ENCODE measurements at places on chromosomes 3 and 15.

DNA sequence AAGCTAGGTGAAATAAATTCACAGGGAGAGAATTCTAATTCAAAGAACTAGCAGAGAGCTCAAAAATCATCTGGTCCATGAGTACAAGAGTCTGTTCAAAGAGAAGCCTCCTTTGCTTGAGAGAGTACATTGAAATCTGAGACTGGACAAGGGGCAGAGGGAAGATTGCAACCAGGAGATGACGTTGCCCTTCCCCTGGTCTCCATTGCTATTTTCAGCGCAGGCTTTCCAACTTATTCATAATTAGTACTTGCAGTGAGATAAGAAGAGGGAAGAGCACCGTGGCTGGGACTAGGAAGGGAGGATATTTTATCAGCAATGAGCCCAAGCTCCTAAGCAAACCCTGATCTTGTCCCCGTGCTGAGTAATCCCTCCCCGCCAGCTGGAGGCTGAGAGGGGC is 251.8 kb upstream of the RORA start:
- DNase-seq, result no peak

GRCh38 chr15:78977091-78977571 is 32.3 kb upstream of the CTSH start:
- no peak for DNase-seq

DNA sequence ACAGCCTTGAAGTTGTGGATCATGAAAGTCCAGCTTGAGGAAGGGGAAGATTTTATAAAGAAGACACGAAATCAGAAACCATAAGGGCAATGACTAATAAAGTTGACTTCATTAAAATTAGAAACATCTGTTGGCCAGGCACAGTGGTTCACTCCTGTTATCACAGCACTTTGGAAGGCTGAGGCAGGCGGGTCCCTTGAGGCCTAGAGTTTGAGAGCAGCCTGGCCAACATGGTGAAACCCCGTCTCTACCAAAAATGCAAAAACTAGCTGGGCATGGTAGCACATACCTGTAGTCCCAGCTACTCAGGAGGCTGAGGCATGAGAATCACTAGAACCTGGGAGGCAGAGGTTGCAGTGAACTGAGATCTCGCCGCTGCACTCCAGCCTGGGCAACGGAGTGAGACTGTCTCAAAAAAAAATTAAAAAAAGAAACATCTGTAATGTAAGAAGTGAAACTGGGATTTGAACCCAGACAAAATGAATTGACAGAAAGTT is 7.9 kb upstream of the UBXN7 start:
- DNase-seq, result no peak

GRCh38 chr3:51063053-51063452 is 322.0 kb upstream of the MANF start:
- DNase-seq, result no peak

- DNase-seq, result no peak
Measured at GRCh38 chr3:160213191-160213590, 12.0 kb upstream of the C3orf80 start.

DNA sequence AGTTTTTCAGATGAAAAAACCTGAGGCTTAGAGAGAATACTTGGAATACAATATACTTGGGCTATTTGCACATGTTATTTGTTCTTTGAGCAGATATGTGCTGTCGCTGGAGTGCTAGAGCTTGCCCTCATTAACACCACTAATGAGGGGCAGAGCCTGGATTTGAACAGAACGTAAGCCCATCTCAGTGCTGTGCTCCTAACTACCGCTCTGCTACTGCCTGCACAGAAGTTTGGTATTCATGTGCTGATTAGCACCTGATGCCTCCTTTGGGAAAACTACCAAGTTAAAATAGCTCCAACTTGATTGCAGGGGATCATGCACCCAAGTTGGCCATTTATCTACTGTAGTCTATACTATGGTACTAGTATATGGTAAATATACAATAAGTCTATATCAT is 3.6 kb downstream of the GPR87 start:
- no peak for DNase-seq

DNA sequence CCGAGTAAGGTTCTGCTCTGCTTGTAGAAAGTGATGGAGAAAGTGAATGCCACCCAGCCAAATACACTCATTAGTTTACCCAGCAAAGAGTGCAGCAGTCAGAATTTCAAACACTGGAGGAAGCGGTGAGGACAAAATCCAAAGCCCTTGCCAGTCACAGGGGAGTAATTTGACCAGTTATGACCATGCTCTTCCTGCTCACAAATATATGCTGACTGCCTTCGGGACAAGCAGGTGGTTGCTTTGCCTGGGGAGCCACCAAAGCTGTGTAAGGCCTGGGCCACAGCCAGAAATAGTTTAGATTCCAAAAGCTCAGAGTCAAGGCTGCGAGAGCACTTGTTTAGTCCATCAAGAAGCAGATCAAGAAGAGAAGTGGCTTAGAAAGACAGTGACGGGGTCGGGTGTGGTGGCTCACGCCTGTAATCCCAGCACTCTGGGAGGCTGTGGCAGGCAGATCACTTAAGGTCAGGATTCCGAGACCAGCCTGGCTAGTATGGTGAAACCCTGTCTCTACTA is 51.0 kb upstream of the ATP13A3 start:
- DNase-seq, result no peak

DNA sequence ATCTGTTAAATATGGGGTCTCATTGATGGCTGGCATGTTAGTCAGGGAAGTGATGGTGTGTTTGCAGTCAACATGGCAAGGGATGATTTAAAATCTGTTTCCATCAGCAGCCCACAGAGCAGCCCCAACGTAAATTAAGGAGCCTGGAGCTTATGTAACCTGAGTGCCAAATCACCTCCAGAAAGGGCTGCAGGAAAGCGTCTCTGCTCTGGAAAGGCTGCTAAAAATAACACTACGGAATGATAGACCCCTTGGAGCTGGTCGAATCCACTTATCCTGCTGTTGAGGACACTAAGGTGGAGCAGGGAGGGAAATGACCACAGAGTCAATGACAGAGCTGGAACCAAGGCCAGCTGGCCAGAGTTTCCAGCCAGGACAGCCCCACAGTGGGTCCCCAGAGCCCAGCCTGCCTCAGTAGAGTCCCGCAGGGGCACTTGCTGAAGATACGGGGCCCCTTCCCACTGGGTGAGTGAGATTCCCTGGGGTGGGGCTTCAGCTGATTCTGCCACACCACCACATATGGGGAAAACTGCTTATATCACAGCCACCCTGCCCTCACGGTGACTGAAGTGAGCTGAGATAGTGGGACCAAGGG is 63.5 kb downstream of the EPHB1 start:
- no peak for DNase-seq

- DNase-seq, result no peak
Measured at GRCh38 chr3:73624821-73625665, at the start of gene PDZRN3. Gene PDZRN3, minus strand, starts transcription at chr3:73624941.

GRCh38 chr15:53581513-53581912 is 177.9 kb downstream of the WDR72 start:
- DNase-seq, result no peak

Data from CD4-positive, alpha-beta T cell treated with Interleukin-21 for 1 hour (primary cell).